ENCODE measurements at places on chromosomes 1 and 21.
A peak's percentile ranks its signal among the peaks of the same experiment; 100 is the strongest.

DNA sequence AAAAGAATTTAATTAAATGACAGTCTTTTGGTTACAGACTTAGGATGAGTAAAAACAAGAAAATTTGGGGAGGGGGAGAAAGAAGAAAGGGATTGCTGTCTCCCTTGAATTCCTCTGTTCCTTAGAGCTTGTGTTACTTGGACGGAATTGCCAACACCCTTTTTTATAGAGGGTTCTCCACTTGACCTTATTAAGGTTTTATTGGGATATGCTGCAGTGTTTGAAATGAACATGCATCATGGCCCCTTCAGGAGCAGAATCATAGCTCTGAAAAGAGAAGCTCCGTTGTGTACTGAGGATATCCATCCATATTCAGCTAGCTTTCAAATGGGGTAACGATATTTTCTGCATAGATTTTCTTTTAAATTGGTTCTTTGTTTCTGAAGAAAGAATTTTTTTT, 48.2 kb upstream of the DNASE2B start:
- DNase-seq: no peak

GRCh38 chr1:55547405-55547804, 332.2 kb upstream of the USP24 start:
- DNase-seq: no peak

- no peak for DNase-seq
Observed at GRCh38 chr1:206419250-206419649, 51.0 kb upstream of the IKBKE start.

DNA sequence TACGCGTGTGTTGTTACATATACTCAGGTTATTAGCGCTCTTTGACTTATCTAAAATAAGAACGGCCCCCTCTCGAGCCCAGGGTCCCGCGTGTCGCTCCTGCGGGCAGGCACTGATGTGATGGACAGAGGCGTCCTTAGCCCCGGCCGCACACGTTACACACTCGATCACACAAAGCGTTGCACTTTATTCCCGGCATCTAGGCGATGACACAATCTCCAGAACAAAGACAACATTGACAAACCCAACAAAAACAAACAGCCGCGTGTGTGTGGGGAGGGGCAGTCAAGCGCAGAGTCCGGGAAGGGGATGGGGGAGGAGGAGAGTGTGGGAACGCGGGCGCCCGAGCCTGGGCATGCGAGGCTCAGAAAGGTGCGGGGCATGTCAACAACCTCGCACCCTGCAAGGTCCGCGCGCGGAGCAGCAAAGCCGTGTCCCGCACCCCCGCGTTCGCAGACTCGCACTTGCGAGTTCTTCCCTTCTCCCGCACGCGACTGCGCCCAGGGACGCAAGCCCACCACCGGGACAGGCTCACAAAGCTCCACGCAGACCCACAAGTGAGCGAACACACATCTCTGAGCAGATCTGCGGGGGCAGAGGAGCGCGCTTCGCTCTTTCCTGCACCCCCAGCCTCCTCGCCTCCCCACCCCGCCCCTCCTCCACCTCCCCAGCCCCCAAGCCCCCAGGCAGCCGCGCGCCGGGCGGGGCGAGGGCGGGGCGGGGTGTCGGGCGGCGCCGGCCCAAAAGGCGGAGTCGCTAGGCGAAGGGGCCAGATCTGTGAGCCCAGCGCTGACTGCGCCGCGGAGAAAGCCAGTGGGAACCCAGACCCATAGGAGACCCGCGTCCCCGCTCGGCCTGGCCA, at the start of gene EFNA1:
EFNA1 (plus strand) TSS at position 772 of the 862 bp plus-strand sequence. CDS start 102 bp downstream, outside the sequence.
- DNase-seq: peak; percentile 55

- DNase-seq: no peak
Observed at GRCh38 chr1:194930132-194930531, 1678.1 kb downstream of the KCNT2 start.

GRCh38 chr1:113269168-113269963, 120.9 kb upstream of the MAGI3 start:
- DNase-seq: no peak

DNA sequence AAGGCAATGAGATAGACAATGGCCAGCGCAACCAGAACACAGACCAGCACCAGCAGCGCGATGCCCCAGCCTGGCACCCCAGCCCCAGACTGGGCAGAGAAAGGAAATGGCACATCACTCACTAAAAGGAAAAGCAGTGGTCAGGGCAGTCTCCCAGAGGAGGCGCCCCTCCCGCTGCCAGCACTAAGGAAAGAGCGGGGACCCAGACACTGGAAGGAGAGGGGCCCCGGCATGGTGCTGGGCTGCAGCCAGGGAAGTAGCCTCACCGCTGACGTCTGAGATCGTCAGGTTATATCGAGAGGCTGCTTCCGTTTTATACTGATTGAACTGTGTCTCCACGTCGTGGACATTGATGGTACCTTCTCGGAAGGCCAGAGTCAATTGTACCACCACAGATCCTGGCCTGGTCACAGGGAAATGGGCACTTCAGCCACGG, 13.8 kb downstream of the TRIM46 start:
- no peak for DNase-seq

DNA sequence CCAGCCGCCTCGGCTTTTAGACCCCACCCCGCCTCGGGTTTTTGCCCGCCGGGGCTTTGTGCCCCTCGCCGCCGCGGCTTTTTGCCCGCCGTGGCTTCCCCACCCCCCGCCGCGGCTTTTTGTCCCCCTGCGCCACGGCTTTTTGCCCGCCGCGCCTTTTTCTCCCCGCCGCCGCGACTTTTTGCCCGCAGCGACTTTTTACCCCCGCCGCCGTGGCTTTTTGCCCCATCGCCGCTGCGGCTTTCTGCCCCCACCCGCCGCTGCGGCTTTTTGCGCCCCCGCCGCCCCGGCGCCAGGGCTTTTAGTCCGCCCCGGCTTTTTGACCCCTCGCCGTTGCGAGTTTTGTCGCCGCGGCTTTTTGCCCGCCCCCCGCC, 474.4 kb downstream of the FAM72C start:
- DNase-seq: peak; percentile 10

- DNase-seq: no peak
Observed at GRCh38 chr21:44583089-44583799, 2.8 kb upstream of the KRTAP10-5 start.

DNA sequence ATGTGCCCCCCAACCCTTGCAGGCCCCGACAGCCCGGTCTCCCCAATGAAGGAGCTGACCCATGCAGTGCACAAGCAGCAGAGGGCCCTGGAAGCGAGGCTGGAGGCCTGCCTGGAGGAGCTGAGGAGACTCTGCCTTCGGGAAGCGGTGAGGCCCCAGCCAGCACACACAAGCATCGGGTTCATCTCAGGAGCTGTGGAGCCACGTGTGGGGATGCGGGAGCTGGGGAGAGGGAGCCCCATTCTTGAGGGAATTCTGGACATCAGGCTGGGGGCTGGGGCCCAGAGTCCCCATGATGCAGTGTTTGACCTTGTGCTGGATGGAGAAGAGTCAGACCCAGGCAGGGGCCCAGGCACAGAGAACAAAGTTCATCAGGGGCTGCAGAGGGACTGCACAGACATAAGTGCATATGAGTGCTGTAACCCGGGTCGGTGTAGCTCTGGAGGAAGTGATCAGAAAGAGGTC, 4.8 kb downstream of the INAVA start:
- DNase-seq: no peak

- DNase-seq: no peak
Observed at GRCh38 chr1:115184951-115185331, 95.6 kb upstream of the TSPAN2 start.
